Lower leg skin (tissue), 4 donors: ENCODE measurements at places on chromosomes 3 and 15.

GRCh38 chr3:5690904-5691532 lies 503.5 kb downstream of the EDEM1 start:
- no peak for DNase-seq

- DNase-seq = no peak
Measured at GRCh38 chr3:52162250-52162872, 8.1 kb upstream of the POC1A start.

DNA sequence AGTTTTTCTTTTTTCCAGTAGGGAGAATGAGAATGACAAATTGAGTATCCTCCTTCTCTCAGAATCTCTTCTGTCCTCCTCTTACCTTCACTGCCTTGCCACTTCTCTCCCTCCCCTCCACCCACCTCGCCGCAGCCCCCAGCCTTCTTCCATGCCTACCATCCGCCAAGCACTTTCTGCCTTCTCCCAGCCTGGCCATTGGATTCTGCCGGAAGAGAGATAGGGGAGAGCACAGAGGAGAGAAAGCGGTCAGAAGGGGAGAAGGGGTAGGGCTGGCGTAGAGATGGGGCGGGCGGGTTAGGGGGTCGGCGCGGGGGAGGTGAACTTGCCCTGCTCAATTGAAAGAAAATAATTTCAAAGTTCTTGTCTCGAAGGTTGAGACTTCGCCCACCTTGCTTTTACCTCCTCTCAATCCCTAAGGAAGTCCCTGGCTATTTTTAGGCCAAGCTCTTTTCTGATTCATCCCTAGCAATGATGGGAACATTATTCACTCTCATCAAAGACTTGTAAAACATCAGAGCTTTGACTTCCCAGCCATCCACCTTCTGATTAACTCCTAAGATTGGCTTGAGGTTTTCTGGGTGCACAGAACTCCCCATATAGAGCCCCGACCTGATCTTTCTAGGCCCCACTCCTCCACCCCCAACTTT lies 811 bp downstream of the C3orf52 start:
- no peak for DNase-seq

GRCh38 chr3:65886391-65886790 lies 152.3 kb downstream of the MAGI1 start:
- no peak for DNase-seq

DNA sequence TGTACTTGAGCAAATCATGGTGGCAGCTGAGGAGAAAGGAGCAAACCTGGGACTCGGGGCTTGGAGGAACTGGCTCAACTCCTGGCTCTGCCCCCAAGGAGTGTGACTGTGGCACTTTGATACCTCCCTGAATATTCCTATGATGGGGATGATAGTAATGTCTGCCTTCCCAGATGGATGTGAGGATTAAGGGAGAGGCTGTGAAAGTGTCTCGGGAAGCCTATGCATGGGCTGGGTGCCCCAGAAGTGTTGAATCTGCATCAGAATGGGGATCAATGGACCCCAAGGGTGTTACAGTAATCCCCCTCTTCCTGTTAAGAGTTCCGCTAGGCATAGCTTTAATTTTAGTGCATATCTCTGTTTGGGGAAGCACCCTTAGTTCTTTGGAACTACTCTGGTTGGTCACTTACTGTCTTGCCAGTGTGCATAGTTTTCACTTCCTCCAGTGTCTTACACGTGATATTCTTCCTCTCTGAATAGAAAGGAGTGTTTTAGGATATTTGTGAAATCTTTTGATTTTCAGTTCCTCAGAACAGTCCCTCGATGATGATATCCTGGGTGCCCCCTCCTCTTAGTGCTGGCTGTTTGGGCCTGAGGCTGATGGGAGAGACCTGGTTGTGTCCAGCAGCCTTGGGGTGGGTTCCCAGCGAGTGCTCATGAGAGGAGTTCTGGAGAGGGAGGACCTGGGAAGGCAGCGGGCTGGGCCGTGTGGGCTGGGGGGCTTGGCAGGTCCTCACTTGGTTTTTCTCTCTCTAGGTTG lies 97.5 kb downstream of the CHDH start:
- no peak for DNase-seq

GRCh38 chr3:197196192-197196591 lies 102.2 kb downstream of the DLG1 start:
- no peak for DNase-seq

- peak; percentile 3 for DNase-seq
Measured at GRCh38 chr3:183148056-183148455, 14.5 kb downstream of the LAMP3 start.

DNA sequence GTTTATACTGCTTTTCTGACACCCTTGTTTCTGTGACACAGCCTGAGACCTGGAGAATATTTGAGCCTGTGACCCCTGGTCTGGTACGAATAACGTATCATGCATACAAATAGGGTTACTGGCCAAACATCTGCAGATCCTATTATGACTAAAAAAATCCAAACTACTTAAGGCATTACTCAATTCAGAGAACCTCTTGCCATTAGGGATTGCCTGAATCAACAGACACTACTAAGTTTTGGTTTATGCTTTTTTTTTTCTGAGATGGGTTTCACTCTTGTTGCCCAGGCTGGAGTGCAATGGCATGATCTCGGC lies 35.4 kb downstream of the OSBPL10 start:
- no peak for DNase-seq

GRCh38 chr3:147619921-147620560 lies 210.9 kb downstream of the ZIC1 start:
- DNase-seq = no peak

DNA sequence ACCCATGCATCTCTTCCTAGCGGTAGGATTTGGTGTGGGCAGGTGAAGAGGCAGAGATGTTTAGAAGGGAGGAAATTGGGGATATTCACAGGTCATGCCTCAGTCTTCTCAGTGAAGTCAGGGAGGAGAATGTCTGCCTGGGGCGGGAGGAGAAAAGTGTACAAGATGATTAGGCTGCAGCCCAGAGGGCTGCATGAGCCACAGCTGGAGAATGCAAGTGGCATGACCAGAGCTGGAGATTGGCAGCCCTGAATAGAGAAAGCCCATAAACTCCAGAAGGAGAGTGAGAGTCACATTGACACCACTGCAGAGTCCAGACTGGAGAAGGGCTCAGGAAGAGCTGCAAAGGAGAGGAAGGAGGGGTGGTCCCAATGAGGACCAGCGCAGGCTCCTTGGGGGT lies 22.6 kb downstream of the PDHB start:
- DNase-seq = no peak

DNA sequence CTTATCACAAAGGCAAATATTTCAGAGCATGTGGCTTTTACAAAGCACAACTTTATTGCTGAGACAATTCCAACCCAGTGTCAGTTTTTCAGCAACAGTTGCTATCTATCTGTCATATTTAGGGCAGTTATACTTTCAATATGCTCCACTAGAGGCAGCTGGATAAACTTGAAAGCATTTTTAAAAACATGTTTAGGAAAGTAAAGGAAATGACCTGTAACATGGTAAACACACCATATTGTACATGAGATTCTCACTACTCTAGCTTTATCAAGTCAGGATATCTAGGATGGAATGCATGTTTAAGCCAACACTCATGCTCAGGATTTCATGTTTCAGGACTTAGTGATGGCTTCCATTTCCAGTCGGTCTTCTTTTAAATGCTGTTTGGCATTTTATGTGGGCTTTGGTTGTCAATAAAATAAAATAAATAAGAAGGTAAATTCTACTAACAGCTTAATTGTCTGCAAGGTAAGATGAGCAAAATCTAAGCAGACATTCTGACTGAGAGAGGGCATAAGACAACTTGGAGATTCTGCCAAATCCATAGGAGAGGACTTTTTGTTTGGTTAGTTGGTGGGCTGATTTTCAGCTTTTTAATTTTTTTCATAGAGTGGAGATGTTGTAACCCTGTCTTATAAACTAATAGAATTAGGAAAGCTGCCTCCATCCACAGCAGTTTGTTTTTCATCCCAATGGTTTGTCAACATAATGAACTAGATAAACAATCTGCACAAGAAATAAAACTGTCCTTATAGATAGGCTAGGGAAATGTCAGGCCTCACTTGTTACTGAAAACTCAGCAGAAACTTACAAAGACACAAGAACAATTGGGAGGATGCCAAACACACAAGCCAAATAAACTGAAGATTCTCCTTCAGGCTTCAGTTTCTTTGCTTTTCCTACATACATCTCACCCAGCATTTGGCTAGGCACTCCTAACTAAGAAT lies 63.4 kb upstream of the CPB1 start:
- DNase-seq = no peak

GRCh38 chr15:79339588-79340314 lies 28.8 kb downstream of the TMED3 start:
- no peak for DNase-seq

GRCh38 chr3:73204841-73205240 lies 143.4 kb downstream of the EBLN2 start:
- no peak for DNase-seq

DNA sequence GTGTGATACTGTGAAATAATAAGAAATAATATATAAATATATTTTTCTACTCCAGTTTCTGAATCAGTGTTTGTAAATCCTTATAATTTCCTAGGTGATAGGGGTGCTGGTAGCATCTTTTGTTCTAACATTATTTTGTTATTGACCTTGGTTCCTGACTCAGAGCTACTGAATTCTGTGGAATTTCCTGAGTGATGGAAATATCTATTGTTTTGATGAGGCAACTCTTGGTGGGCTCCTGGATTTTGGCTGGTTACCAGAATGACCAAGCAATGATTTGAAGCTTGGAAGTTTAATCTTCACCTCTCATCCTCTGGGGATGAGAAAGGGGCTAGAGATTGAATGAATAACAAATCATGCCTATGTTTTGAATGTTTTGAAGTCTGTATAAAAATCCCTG lies 377.3 kb downstream of the LPP start:
- no peak for DNase-seq

DNA sequence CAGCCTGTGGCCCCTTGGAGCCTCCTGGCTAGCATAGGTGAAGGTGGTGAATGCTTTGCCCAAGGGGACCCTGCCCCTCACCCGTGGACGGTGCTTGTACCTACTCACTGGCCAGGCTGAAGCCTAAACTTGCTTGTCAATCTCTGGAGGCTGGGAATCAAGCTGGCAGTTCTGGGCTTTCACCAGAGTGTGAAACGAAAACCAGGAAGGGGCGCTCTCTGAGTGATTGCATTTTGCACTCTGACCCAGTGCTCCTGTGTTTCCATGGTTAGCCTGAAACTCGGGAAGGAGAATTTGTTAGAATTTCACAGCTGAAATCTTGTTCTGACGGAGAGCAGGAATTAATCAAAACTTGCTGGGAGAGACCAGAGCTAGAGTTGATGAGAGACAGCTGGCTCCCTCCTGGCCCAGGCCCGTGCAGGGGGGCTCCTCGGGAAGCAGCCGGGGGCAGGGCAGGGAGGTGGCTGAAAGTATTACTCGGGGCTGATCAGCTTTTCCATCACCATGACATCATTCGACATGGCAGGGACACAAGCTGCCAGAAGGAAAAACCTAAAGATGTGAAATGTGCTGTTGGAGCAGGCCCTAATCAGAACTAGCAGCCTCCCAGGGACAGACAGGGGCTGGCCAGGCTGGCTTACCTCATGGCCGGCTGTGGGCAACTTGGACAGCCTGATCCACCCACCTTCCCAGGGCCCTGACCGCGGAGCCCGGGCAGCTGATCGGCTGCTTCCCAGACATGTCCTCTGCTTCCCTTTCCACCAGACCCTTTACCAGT lies 323.6 kb upstream of the CTDSPL start:
- no peak for DNase-seq

DNA sequence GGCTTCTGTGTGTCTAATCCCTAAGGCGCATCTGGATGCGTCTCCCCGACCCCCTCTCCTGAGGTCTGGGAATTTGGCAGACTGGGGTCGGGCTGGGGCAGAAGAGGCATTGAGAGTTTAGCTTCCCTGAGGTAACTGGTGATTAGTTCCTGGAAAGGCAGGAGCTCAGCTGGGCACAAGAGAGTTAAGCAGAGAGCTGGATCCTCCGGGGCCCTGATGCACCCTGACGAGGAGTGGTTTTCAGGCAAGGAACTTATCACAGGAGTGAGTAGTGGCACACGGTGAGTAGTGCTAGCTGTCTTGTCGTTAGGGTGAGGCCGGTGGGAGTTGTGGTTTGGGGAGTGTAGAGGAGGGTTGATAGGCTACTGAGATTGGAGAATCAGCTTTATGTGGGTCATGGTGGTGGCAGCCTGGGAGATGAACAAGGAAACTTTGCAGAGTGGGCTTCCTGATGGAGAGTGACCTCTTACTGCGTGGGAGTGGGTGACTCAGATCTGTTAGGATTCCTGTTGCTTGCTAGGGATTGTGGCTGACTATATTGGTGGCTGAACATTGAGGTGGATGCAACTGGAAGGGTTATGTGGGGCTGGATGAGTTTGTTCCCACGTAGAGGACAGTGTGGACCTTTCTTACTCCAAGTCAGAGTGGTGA lies 897 bp downstream of the RAD54L2 start:
- no peak for DNase-seq

DNA sequence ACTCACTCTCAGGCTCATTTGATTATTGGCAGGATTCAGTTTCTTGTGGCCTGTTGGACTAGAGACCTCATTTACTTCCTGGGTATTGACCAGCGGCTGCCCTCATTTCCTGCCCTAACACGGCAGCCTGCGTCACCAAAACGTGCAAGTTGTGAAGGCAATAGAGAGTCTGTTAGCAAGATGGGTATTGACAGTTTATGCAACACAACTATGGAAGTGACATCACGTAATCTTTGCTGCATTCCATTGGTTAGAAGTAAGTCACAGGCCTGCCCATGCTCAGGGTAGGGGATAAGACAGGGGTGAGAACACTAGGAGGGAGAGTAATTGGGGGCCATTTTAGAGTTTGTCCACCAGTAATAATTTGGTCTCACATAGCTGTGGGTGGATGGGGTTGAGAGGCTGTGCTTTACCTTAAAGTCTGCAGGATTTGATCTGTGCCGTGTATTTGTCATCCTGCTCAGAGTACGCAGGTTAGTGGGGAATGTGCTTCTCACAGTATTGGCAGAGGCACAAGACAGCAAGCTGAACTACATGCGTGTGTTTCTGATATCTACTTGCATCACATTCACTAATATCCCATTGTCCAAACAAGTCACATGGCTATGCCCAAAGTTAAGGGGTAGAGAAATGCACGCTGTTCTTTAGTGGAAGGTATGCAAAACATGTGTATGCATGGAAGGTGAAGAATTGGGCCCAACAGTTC lies 83.3 kb downstream of the EDEM1 start:
- no peak for DNase-seq

GRCh38 chr3:127005864-127006500 lies 23.1 kb downstream of the PLXNA1 start:
- DNase-seq = no peak

- DNase-seq = no peak
Measured at GRCh38 chr15:78672285-78673014, 31.4 kb upstream of the CHRNB4 start.

DNA sequence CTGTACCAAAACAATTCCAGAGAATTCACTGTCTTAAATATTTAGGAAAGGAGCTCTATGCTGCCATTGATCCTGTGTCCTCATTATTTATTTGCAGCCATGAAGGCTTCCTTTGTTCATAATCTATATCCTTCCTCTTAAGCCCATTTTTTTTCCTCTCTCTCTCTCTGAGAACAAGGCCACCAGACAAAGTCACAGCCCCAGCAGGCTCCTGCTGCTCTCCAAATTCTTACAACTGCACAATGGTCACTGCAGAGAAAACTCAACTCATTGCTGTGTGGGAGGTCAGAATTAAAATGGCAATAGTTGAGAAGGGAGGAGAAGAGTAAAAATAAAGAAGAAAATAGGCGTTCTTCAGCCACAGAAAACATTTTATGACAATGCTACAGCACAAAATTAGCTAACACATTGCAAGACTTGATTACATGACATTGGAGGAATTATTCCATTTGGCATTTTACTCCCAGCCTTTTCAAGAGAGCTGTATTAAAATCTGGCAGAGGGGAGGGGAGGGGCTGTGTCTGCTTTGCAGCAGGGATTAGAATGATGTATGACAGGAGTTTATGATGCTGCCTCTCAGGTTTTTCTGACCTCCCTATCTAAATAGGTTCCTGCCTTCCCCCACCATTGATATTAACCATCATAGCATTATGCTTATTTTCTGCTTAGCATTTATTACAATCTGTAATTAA lies 399.7 kb upstream of the THBS1 start:
- no peak for DNase-seq
